CD4-positive, alpha-beta memory T cell (primary cell): ENCODE measurements at places on chromosomes 1 and 21.

GRCh38 chr1:21050031-21050430 is 126.7 kb downstream of the EIF4G3 start:
- DNase-seq = no peak

DNA sequence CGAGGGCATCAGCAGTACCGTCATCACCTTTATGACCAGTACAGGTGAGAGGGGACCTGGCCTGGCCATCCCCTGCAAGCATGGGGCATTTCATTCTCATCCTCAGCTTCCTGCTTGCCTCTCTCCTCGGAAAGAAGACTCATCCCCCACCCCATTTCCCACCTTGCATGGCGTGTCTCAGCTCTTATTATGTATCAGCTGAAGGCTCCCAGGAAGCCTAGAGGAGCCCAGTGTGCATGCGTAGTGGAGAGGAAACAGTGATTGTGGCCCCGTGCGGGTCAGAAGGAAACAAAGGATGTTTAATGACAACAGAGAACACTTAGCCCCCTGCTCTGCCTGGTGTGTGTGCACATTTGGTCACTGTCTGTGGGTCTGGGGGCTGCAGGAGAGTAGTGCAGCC is 40.3 kb upstream of the CNTN2 start:
- DNase-seq = no peak

DNA sequence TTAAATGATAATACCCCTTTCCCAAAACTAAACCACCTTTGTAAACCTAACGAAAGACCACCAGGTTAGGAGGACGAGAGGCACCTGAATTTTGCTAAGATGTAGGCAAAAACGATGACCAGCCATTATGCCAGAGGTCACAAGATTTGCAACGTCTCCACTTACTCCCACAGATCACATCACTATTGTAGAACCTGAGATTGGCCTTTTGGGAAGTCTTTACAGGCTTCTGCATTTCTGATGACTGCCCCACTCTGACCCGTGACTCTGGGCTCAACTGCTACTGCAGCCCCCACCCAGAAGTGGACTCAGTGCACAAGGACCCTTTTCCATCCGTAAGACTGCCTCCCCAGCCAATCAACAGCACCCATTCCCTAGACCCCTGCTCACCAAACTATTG is 36.4 kb upstream of the COL6A2 start:
- no peak for DNase-seq

DNA sequence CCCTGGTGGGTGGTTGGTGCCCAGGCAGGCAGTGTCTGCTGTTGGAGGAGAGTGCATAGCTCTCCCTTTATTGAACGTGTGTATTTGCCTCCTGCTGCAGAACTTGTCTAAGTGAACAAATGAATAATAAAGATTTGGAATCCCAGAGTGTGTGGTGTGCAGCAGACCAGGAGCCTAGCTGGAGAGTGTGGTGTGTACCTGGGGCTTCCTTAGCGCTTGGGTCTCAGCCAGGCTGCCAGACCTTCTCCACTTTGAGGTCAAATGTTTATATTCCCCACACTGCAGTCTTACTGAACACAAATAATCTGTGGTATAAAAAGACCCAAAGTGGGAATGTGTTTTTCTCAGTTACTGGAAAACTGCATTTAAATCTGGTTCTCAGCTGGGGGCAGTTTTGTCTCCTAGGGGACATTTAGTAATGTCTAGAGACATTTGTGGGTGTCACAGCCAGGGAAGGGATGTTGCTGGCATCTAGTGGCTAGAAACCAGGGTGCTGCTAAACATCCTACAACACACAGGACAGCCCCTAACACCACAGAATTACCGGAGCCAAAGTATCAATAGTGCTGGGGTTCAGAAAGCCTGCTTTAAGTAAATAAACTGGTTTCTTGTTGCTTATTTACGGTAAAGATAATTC is 23.6 kb downstream of the SLC37A1 start:
- DNase-seq = no peak

GRCh38 chr21:37356706-37357105 is 9.9 kb upstream of the DYRK1A start:
- DNase-seq = no peak

DNA sequence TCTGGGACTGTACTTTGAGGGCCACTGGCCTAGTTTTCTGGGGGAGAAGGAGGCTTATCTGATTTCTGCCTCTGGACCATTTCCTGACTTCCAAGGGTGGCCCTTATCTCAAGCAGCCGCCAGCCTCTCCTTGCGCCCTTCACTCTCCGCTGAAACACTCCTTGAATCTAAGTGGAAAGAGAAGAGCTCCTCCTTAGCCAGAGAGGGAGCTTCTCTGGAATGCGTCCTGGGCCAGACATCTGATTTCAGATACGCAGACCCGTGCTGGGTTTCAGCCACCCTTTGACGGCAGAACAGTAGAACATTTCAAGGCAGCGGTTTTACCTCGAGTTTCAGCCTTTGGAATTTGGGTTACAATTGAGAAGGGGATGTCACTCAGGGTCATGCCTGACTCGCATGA is 308.0 kb downstream of the CAMTA1 start:
- no peak for DNase-seq

GRCh38 chr1:29282135-29282923 is 46.0 kb downstream of the PTPRU start:
- DNase-seq = no peak

- no peak for DNase-seq
These were observed 107.0 kb downstream of the PDE9A start for GRCh38 chr21:42760361-42760950.

- DNase-seq = no peak
These were observed 67.6 kb upstream of the ABCG1 start for GRCh38 chr21:42151148-42151947.

DNA sequence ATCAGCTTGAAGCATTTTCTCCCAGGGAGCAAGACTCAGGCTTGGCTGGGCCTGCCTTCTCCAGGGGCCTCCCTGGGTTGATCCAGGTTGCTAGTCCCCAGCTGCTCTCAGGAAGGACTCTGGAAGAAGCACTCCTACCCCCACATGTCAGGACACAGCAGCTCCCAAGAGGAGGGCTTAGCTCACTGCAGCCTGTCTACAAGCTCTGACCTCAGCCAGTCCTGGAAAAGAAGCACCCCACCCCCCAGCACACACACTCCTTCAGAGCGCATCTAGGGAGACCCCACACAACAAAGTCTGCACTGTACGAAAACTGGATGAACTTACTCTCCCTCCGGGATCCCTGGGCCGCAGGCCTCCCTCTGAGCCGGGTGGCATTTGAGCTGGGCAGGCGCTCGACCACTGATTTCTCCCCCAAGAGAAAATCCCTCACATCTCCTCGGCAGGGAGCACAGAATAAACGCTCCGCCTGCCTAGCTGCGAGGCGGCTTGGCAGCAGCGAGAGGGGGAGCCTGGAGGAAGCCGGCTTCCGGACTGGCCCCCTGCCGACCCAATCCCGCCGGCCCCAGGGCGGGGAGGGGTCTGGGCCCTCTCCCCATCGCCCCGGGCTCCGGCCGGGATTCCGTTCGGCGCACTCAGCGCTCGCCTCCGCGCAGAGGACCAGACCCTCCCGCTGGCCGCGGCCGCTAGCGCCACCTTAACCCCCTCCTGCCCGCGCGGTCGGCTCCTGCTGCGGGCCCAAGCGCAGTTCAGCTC is at the start of gene KCNA2:
TSS of gene KCNA2 (minus strand) at position 458 of the 756 bp plus-strand sequence. CDS start 1,576 bp downstream, outside the sequence.
- no peak for DNase-seq

DNA sequence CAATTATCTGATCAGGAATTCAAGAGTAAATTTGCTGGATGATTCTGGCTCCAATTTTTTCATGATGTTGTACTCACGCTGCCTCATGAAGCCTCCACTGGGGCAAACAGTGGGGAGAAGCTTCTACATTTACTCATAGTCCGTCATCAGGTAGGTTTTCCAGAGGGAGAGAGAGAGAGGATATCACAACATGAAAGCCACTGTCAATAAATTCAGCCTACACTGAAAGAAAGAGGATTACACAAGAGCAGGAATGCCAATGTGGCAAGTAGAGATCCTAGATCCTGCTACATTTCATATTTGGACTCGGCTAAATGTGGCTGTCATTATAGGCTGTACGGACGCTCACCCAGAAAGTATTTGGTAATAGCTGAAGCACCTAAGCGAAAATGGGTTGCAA is 819.9 kb downstream of the BRINP3 start:
- DNase-seq = no peak

DNA sequence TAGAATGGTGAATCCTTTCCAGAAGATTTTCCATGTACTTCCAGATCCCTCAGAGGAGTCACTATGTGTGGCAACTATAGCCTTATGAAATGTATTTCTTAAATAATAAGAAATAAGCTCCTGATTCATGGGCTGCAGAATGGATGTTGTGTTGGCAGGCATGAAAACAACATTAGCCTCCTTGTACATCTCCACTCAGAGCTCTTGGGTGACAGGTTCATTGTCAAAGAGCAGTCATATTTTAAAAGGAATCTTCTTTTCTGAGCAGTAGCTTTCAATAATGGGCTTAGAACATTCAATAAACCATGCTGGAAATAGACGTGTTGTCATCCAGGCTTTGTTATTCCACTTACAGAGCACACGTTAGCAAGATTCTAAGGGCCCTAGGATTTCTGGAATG is 96.6 kb downstream of the CDC7 start:
- no peak for DNase-seq

DNA sequence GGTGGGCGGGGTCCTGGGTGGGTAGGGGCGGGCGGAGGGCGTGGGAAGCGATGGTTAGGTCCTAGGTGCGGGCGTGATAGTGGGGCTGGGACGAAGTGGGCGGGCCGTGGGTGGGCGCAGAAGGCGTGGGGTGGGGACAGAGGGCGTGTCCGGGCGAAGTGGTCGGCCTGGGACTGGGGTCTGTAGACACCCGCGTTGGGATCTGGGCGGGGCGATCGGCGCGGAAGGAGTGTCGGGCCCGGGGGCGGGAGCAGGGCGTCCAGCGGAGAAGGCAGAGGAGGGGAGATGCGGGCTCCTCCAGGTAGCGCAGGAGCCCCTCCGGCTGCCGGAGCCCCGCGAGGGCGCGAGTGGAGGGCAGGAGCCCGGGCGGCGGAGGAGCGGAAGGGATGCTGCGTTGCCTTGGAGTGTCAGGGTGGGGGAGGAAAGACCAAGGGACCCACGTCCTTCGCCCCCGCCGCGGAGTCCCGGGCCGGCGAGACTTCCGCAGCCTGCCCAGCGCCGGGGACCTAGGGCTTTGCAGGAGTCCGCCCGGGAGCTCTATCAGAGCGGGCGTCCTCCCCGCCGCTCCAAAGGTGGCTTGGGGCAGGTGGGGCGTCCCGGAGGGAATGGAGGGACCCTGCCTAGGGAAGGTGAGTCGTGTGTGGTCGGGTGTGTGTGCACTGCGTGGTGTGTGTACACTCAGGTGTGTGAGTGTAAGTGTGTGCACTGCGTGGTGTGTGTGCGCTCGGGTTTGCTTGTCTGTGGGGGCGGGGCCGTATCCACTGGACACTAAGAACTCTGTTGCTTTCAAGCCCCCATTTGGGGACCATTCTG is 27.0 kb upstream of the PRSS38 start:
- DNase-seq = peak; percentile 78

DNA sequence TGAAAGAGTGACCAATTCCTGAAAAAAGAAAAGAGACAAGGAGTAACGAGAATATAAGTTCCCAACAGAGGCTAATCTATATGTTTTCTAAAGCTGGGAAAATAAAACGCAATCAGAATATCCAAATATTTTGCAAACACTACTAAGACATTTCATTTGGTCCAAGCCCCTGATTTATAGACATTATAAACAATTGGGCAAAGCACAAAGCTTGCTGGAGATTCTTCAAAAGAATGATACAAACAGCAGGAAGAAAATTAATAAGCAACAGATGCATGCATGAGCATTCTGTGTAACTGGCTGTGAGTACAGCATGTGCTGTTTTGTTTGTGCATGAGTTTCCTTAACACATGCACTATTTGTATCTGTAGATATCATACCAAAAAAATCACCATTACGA is 552.9 kb downstream of the LTN1 start:
- DNase-seq = no peak

DNA sequence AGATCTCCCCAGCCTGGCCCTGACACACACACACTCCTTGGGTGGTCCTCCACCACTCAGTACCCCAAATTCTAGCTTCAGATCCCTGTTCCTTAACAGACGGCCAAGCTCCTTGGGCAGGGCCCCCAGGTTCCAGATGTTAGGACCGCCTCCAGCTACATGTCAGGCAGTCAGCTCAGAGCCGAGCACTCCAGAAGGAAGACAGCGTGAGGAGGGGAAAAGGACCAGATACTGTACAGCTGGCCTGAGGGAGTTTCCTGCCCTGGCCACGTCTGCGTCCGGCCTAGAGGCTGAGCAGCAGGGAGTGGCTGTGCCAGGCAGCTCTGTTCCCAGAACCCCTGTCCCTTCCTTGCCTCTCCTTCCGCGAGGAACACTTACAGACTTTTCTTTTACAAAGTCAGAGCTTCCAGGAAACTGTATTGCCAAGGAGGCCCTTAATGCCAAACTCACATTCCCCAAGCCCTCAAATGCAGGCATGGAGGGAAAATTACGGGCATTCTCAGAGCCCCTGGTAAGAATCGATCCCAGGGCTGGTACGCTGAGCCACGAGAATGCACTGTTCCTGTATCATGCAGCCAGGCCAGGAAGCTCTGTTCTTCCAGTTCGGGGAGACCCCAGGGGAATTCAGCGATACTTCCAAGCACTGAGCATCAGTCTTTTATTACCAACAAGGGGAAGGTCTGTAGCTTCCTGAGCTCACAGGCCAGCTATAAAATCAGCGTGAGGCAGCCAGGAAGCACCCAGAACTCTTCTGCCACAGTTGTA is 45.2 kb upstream of the CNTN2 start:
- no peak for DNase-seq

GRCh38 chr21:29384683-29385359 is 86.1 kb downstream of the BACH1 start:
- no peak for DNase-seq

GRCh38 chr1:94281361-94282142 is 44.2 kb upstream of the ARHGAP29 start:
- no peak for DNase-seq

GRCh38 chr1:158011714-158012113 is 18.3 kb downstream of the KIRREL1 start:
- no peak for DNase-seq

DNA sequence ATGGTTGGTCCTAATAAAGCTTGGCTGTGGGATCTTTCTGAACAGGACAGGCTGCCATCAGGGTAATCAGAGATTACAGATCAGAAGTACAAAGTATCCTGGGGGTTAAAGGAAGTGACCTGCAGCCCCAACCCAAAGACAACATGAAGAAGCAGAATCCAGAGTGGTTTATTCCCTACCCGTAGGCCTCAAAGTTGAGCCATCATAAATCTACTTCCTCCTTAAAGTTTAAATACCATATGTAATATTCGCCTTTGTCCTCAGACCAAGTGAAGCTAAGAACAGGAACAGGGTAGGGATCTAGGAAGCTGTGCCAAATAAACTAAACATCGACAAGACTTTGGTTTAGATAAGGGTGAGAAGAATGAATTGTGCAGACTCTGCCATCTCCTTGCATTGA is 15.9 kb upstream of the DHX9 start:
- no peak for DNase-seq

GRCh38 chr21:46081862-46082712 is 15.8 kb upstream of the COL6A2 start:
- no peak for DNase-seq

- DNase-seq = no peak
These were observed 4.2 kb upstream of the GNL2 start for GRCh38 chr1:37599940-37600339.

DNA sequence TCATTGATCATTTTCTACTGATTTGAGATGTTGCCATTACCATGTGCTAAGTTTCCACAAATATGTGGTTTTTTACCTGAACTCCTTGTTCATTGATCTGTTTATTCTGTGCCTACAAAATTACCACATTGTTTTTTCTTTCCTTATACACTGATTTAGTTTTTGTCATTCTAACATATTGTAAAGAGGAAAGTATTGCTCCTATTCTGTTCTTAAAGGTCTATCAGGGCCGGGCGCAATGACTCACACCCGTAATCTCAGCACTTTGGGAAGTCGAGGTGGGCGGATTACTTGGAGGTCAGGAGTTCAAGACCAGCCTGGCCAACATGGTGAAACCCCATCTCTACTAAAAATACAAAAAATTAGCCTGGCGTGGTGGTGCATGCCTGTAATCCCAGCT is 75.1 kb downstream of the CAMTA1 start:
- DNase-seq = no peak
